ENCODE measurements at places on chromosomes 1 and 21.

GRCh38 chr1:173436841-173437428 is 40.2 kb upstream of the PRDX6 start:
- DNase-seq, result no peak

DNA sequence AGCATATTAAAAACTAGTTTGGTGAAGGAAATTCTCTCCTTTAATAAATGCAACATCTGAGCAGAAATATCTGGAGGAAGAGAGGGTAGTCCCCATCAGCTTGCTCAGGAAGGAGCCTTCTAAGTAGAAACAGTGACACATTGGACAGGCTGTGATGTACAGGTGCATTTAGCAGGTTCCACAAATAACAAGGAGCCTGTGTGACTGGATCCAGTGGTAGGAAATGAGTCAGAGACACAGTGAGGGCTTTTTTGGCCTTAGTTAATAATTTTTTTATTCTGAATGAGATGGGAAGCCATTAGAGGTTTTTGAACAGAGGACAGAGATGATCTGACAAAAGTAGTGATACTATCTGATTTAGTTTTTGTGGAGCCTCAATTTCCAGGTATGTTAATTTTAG is 738.9 kb upstream of the PTBP2 start:
- DNase-seq, result no peak

- no peak for DNase-seq
Measured at GRCh38 chr21:46284077-46284644, 1.2 kb downstream of the MCM3AP start.

- DNase-seq, result no peak
Measured at GRCh38 chr1:209870151-209870831, 42.5 kb downstream of the UTP25 start.

DNA sequence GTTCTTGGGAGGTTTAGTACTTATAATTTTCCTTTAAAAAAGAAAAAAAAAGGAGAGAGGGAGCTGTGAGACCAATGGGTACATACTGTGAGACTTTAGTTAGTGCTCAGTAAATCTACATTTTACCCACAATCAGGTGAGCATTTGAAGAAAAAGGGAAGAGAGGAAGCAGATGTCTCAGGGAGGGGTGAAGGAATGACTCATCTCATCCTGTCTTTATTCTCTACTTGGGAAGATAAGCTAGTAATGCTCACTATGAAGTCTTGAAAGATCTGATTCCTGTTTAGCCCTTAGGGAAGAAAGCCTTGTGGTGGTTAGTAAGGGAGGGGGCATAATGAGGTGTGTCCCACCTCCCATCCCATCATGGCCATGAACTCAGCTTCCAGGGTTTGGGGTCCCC is 112.6 kb downstream of the PLD5 start:
- no peak for DNase-seq

DNA sequence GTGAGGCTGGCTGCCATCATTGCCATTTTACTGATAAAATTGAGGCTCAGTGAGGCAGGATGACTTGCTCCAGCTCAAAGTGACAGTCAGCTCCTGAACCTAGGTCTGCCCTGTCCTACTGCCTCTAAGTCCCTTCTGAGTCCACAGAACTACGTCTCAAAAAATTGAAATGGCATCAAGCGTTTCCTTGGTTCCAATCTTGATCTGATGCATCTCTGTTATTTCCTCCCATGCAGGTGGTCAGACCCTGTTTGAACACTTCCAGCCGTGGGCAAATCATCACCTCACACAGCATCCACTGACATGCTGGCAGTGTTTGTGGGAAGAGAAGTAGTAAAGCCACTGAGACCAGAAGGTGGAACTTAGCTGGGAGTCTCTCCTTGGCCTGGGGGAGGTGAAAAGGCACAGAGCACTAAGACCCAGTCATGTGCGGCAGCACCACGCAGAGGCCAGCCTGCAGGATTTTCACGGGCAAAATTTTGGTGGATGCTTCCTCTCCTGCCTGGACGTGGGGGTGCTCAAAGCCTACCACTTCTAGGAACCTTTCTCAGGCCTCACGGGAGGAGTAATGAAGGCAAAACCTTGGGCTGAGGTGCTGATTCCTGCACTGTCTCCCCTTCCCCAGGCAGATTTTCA is 7.8 kb upstream of the CPLANE2 start:
- no peak for DNase-seq

GRCh38 chr1:116176306-116176789 is 65.1 kb downstream of the MAB21L3 start:
- DNase-seq, result no peak

- no peak for DNase-seq
Measured at GRCh38 chr1:94992161-94992560, 65.3 kb upstream of the CNN3 start.

- DNase-seq, result no peak
Measured at GRCh38 chr1:21924503-21925005, 12.6 kb downstream of the HSPG2 start.

DNA sequence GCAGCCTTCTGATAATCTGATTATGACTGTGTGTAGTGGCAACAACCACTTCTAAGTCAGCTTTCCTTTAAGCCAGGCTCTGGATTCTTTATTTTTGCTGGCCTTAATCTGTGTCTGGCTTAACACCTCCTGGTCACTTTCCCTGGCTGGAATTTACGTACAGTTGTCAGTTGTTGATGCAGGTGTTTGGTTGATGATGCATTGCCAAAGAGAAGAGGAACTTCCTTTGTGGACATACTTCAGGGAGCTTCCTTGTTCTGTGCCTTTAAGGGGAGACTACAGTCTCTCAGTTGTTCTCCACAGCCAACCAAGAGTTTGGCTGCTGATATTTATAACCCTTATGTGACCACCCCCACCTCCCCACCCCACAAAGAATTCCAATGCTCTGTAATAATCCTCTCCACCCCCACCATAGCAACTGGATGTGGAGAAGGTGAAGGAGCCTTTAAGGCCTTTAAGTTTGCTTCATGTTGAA is 96.0 kb upstream of the BMP8A start:
- no peak for DNase-seq

DNA sequence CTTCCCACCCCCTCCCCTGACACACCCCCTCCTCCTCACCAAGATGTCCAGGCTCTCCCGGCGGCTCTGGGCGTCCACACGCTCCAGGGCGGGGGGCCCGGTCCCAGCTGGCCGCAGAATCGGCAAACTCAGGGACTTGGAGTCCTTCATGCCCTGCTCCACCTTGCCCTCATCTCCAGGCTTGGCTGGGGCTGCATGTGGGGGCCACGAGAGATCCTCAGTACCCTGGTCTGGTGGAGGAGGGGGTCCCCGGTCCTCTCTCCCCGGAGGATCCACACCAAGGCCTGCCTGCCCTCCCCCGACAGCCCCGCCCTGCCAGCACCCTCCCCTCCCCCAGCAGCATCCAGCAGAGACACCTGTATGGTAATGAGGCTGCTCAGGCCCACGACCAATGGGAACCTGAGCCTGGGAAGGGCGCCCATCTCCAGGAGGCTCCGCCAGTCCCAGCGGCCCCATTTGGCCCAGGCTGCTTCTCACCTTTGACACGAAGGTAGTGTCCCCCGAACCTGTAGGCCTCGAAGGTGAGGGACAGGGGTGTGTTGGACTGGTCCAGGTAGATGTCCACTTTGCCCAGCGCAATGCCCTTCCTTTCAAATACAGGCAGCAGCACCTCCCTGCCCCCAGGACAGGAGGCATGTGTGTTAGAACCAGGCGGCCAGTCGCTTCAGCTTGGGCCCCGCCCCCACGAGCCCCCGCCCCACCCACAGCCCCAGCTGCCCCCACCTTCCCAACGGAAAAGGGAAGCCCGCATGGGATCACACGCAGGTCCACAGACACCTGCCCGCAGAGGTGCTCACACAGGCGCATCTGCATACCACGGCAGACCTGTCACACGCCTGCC is 8.2 kb upstream of the TNFRSF25 start:
- no peak for DNase-seq

DNA sequence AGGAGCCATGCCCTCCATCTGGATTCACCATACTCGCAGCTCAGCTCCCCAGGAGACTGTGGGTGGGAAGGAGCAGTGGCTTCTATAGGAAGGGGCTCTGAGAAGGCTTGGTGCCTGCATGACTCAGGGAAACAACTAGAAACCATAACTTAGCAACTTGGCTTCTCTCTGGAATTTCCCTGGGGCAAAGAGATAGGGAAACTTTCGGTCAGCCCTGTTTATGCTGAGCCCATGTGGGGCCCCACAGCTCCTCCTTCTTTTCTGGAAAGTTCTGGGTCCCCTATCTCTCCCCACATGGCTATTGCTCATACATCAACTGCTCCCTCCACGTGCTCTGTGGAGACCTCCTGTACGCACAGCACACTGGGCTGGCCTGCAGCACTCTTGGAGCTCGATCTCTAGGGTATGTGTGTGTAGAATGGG is 39.3 kb downstream of the PLEKHA6 start:
- DNase-seq, result no peak

GRCh38 chr21:14438211-14438610 is 55.3 kb upstream of the HSPA13 start:
- no peak for DNase-seq

DNA sequence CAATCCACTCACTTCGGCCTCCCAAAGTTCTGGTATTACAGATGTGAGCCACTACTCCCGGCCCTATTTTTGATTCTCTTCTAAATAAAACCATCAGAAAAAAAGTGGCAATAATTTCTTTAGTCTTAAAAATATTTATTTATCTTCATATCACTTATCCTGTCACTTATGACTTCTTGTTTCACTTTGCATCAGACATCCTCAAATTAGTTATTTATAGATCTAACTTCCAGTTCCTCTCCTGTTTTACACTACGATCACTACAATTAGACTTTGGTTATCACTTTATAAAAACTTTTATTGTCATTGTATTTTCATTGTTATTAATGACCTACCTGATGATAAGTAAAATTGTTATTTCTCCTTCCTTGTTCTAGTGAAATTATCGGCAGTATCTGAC is 783.4 kb upstream of the BRINP3 start:
- no peak for DNase-seq

- peak; percentile 18 for DNase-seq
Measured at GRCh38 chr1:54229281-54229891, 29.4 kb downstream of the MRPL37 start.

GRCh38 chr1:66383611-66384010 is 150.3 kb upstream of the SGIP1 start:
- DNase-seq, result no peak

- DNase-seq, result no peak
Measured at GRCh38 chr1:53688381-53689102, 50.4 kb downstream of the GLIS1 start.

- DNase-seq, result no peak
Measured at GRCh38 chr1:209311770-209312169, 271.7 kb upstream of the CAMK1G start.

DNA sequence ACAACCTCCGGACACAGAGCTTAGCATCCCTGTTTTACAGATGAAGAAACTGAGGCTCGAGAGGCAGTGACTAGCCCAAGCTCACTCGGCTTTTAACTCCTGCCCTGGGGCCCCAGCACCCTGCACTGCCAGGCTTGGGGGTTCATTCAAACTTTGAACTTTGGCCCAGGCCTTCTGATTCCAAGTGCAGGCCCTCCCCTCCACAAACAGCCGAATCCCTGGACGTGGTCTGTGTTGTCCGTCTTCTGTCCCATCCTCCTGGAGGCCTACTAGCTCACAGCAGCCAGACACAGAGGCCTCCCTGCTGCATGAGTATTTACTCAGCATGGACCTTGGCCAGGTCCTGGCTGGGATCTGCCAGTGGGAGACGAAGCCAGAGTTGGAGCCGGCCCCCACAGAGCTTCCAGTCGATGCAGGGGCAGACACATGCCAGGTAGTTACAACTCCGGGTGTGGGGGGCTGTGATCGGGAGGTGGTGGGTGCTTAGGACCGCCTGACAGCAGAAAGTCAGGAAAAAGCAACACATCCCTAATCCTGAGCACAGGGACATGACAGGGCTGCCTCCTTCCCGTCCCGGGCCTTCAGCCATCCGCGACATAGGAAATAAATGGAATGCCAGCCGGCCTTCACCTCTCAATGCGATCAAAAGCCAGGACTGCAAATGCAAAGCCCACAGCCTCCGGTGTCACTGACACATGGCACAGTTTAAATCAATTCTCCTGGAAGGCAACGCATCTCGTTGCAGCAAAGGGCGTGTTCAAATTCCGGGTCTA is 7.4 kb downstream of the IFFO2 start:
- no peak for DNase-seq

GRCh38 chr1:62481681-62482080 is 44.8 kb downstream of the USP1 start:
- DNase-seq, result no peak

GRCh38 chr1:91511386-91511785 is 10.7 kb downstream of the CDC7 start:
- no peak for DNase-seq

DNA sequence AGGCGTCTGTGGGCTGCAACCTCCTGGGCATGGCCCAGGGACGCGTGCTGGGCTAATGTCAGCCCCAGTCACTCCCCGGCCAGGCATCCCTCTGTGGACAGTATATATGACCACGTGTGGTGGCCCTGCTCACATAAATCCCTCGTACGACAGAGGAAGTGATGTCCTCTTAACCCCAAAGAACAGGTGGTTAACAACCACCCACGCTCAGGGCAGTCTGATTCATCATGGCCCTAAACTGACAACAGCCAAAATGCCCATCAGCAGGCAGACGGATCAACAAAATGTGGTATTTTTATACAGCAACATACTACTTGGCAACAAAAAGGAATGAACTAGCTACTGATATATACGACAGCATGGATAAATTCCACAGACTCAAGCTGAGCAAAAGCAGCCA is 51.0 kb downstream of the ECE1 start:
- no peak for DNase-seq

DNA sequence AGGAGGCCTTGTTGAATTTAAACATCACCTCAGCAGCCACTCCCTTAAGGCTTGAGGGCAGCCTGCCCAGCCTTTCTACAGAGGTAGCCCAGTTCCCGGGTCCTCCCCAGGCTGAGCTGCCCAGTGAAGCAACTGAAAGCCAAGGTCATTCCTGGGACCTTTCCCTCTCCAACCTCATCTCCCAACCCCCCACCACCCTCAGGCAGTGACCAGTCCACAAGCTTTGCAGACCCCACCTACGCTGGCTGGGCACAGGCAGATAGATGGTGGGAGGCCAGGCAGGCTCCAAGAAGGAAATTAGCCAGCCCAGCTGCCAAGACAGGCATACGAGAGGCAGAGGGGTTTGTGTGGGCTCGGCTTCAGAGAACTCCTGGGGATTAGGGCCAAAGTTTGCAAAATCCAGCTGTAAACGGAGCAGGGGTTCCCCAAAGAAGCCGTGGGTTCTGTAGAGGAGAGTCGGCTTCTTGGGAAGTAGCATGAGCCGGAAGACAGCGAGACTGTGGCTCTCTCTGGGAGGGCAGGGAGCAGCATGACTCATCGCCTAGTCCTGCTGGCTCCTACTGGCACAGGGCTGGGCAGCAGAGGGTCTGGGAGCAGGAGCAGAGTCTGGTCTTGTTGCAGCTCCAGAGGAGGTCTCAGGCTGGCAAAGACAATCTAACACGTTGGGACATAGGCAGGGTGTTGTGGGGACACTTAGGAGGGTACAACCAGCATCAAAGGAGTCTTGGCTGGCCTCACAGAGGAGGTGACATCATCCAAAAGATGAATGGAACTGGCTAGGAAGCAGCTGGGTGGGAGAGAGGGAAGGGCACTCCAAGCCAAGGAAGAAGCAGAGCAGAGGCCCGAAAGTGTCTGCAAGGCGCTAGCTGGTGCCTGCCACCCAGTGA is 2.8 kb upstream of the ZC3H12A start:
- no peak for DNase-seq

- no peak for DNase-seq
Measured at GRCh38 chr1:66276218-66276617, 257.7 kb upstream of the SGIP1 start.
